NCI-H82 (cell line): ENCODE measurements at places on chromosomes 13 and 19.
A peak's percentile ranks its signal among the peaks of the same experiment; 100 is the strongest.

- DNase-seq: no peak
These were observed 2.3 kb downstream of the TFDP1 start for GRCh38 chr13:113586661-113587479.

- DNase-seq: no peak
These were observed 34.9 kb upstream of the ZNF83 start for GRCh38 chr19:52673014-52673413.

- DNase-seq: peak; percentile 53
These were observed 20.8 kb upstream of the EBI3 start for GRCh38 chr19:4208385-4209094.

DNA sequence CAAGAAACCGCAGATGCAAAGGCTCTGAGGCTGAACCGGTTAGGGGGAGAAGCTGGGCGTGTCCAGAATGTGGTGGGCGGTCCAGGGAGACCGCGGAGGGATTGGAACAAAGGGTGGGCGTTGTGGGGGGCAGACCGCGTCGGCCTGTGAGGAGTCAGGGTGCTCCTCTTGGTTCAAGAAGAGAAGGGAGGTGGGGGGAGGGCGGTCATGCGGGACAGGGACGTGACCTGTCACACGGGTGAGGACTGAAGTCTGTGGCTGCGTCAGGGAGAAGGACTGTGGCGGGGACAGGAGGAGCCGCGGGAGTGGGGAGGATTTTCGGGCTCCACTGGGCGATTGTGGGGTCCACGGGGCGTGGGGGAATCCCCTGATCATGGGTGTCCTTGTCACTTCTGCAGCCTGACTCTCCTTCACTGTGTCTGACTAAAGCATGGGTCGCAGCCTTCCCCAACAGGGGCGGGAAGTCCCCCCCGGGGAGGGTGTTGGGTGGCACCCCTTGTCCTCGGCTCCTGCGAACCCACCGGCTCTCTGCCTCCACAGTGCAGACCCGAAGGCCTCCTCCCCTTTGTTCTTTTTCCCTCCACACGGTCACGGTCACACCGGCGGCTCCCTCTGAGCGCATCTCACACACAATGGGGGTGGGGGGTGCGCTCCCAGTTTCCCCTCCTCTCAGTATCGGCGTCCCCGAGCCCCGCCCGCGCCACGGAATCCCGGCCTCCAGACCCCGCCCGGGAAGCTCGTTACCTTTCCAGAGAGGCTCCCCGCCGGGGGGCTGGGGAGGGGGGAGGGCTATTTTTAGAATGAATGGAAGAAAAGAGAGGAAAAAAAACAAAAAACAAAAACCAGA lies 16.4 kb upstream of the KCNN1 start:
- DNase-seq: peak; percentile 92

GRCh38 chr13:29654384-29654783 lies 58.9 kb upstream of the SLC7A1 start:
- DNase-seq: no peak

GRCh38 chr13:31154939-31155338 lies 6.8 kb downstream of the HSPH1 start:
- DNase-seq: no peak
